ENCODE measurements at places on chromosomes 2 and 18.

- no peak for DNase-seq
These were observed 14.6 kb downstream of the ADI1 start for GRCh38 chr2:3504741-3505140.

DNA sequence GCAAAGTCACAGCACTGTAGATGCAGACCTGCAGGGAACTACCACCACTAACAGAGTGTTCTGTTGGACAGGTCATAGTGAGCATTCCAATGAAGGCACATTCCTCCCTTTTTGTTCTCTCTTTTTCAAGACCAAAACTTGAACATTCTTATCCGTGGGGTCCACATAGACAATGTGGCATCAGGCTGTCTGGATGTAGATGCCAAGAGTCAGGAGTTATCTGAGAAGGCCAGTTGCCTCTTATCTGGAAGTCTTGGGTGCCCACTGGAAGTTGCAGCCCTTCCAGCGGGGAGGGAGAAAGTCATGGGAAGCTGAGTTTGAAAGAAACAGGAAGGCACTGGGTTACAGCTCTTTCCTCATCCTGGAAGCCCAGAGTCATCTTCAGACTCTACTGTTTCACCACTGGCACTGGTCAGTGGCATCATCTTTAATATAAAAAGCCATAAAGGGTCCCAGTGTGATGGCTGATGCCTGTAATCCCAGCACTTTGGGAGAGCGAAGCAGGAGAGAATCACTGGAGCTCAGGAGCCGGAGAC lies 61.4 kb downstream of the FAM161A start:
- no peak for DNase-seq

GRCh38 chr18:9848170-9848879 lies 37.4 kb upstream of the TXNDC2 start:
- no peak for DNase-seq

DNA sequence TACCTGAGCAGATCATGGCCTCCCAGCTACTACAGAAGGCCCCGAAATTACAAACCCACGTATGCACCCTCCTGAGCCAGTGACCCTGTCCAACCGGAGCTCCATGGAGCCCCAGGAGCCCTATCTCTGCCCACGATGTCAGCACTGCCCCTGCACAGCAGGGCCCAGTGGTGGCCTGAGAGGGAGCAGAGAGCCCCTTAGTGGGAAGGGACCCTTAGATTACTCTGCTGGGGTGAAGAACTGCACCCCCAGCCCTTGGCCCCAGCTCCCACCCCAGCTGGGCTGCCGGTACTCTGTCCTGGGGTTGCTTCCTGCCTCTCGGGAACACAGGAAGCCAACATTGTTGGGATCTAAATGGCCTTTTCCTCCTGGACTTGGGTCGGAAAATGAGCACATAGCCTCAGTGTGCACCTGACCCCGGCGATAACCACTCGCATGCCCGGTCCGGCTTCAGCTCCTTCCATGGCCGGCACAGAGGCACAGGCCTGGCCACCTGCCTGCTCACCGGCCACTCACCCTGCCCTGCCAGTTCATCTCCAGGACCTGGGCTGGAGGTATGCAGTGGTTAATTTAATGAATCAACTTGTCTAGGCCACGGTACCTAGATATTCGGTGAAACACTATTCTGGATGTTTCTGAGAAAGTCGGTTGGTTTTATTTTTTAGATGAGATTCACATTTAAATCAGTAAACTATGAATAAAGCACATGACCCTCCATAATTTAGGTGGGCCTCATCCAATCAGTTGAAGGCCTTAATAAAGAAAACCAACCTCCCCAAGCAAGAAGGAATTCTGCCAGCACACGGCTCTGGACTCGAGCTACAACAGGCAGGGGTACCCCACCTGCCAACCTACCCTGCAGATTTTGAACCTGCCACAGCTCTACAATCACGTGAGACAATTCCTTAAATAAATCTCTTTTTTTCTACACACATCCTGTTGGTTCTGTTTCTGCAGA lies 19.2 kb downstream of the TNS1 start:
- no peak for DNase-seq

DNA sequence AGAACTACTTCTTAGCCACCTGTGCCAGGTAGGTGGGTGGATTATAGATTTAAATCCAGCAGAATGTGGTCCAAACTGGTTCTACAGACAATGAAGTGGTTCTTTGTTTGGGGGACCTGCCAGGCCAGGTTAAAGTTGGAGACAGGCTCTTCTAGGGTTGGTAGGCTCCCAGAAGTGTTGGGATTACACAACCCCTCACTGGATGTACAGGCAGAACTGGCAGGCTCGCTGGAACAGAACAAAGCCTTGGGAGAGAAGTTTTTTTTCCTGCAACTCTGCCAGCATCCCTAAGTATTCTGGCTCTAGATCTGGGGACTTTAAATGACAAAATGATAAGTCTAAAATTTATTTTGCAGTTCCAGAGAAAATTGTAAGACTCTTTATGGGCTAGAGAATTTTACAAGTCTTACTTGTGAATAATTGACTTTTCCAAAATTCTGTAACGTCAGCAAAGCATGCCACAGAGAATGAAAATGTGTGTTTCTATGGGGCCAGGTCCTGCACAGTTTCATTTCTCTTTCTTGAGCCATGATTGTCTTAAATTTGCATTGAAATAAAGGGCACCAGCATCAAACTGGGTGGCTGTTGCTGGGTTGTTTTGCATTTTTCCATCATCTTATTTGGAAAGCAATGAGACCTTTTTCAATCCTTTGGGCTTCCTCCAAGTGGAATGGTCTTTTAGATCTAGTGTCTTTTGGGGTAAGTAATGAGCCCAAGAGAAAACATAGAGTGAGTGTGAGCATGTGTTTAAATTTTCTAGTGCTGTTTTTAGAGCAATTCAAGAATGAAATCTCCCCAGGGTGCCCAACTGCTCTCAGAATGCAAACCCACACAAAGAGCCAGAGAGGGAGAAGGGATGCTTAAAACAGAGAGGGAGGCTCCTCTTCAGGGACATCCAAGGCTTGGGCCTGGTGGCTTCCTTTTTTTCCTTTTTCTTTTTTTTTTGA lies 32.4 kb upstream of the ATL2 start:
- DNase-seq = no peak

GRCh38 chr18:10111191-10111590 lies 197.4 kb downstream of the VAPA start:
- no peak for DNase-seq

DNA sequence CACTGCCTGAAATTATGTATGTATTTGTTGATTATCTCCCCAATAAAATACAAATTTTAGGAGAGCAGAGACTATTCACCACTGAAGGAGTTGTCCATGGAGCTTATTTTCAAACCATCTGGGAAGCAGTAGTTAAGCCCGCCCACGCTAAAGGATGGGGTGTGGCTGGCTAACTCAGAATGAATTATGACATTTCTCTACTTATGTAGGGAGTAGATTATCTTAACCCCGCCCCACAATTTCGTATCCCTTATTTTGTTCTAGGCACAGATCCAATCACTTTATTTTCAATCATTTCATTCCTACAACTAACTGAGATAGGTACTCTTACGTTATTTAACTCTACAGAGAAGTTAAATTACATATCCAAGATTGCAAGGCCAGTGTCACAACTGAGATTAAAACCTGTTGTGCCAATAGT lies 1.4 kb upstream of the LAPTM4A start:
- peak; percentile 39 for DNase-seq

GRCh38 chr2:215825707-215826106 lies 187.6 kb downstream of the MREG start:
- no peak for DNase-seq

GRCh38 chr18:44729631-44730101 lies 49.0 kb downstream of the SETBP1 start:
- DNase-seq = peak; percentile 32

GRCh38 chr2:2641541-2642410 lies 310.7 kb upstream of the MYT1L start:
- DNase-seq = no peak
